Amygdala (tissue), 56 donors: ENCODE measurements at places on chromosomes 13 and 19.

- no peak for DNase-seq
Measured at GRCh38 chr13:23321535-23322241, 111.8 kb downstream of the SACS start.

GRCh38 chr13:48072304-48072703 is 22.6 kb downstream of the MED4 start:
- DNase-seq = no peak

DNA sequence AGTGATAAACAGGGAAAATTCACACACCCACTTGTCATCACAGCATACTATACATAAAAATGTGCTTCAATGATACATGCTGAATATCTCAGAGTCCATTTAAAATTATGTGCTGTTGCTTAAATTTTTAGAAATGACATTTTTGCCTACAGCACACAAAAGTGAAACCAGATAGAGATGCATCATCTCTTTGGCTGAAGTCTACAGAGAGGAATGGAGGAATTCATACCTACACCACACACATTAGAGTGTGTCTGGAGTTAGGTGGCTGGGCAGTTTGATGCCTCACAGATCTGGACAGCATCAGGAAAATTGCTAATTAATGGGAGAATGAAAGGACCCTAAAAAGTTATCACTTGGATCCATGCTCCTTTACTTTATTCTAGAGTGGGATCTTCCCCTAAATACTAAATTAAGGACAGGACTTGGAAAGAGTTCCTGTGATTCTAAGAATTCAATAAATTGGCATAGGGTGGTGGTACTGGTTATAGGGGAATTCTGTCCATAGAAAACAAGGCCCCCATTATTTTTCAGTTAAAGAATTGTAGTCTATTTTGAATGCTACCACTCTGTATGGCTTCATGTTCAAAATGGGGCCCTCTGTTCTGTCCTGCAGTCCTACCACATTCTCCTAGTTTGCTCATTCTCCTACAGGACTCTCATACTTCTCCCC is 41.3 kb downstream of the RCBTB2 start:
- no peak for DNase-seq

GRCh38 chr19:49744946-49745381 is 18.1 kb downstream of the TSKS start:
- DNase-seq = no peak

DNA sequence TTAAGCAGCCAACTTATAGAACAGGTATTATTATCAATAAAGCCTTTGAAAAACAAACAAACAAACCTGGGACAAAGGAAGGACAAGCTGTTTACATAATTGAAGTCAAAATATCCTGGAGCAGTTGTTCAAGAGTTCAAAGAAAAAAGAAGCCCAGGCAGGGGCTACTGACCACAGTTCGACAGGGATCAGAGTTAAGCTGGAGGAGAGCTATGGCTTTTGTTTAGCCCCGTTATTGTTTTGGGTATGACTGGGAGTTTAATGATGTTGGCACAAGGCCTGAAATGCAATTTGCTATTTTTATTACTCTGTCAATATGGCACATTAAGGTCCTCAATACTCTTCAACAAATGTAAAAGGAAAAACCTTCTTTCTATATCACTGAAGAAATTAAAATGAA is 624.4 kb upstream of the KLHL1 start:
- no peak for DNase-seq

DNA sequence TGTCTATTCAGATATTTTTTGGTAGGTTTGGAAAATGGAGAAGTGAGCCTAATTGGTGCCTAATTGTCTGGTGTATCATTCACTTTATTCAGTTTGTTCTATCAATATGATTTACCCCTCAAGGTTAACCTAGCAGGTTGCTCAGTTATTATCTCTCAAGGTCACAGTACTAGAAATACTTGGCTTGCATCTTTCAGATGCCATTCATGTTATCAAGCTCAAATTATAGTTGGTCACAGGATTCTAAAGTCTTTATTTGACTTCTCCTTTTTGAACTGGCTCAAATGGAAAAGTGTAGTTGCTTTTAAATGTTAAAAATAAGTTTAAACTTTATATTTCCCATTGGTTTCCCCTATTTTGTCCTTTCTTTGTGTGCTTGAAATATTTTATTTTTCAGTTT is 2.6 kb downstream of the KCNRG start:
- DNase-seq = no peak

- no peak for DNase-seq
Measured at GRCh38 chr19:47511681-47512080, 3.2 kb downstream of the NAPA start.

DNA sequence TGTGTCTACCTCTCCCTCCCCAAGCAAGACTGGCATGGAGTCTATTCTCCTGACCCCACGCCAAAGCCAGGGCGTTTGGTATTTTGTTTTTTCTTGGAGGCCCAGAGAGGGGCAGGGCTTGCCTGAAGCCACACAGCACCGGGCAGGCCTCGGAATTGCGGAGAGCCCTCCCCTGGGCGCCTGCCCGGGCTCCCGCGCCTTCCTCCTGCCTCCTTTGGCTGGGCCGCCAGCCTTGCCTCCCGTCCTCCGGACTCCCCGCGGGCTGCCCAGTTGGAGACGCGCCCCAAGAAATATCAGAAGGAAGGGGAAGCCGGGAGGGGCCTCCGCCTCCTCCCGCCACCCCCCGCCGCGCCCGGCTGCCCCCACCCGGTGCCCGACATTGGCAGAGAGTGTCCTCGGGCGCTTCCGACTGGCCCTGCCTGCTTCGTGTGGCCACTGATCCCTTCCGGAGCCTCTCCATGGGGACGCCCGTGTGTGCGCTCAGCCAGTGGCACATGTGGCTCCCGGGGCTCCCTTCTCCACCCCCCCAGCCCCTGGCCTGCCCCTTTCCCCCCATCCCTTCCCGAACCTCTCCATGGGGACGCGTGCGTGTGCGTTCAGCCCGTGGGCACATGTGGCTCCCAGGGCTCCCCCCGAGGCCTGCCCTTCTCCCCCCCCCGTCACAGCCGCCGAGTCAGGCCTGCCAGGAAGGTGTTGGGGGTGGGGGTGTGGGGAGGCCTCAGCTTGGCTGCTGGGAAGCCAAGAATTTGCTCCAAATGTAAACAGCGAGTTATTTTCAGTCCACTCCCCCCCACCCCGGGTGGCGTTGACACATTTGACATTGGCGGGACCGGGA is 37.3 kb downstream of the NFIC start:
- DNase-seq = peak; percentile 66

DNA sequence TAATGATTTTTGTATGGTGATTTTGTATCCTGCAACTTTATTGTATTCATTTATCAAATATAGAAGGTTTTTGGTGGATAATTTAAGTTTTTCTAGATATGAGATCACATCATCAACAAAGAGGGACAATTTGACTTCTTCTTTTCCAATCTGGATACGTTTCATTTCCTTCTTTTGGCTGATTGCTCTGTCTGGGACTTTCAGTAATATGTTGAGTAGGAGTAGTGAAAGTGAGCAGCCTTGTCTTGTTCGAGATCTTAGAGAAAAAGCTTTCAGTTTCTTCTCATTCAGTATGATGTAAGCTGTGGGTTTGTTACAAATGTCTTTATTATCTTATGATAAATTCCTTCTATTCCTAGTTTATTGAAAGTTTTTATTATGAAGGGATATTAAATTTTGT is 352.0 kb upstream of the DACH1 start:
- DNase-seq = no peak

GRCh38 chr13:40758811-40759210 is 12.2 kb downstream of the MRPS31 start:
- DNase-seq = no peak

DNA sequence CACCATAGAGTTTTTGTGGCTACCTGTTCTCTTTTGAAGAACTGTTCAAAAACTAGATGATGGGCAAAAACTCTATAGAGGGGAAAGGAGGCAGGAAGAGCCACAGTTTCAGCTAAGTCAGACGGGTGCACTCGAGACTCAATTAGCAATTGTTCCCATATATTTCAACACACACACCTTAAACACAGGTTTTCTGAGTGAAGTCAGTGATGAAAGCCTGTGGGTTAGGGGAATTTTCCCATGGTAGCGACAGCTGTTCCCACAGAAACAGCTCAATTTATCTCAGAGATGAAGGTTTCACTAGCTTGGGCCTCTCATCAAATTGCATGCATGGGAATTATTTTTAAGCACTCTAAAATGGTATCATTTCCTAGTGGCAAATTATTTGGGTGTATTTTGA is 143.4 kb downstream of the ZIC5 start:
- DNase-seq = no peak

DNA sequence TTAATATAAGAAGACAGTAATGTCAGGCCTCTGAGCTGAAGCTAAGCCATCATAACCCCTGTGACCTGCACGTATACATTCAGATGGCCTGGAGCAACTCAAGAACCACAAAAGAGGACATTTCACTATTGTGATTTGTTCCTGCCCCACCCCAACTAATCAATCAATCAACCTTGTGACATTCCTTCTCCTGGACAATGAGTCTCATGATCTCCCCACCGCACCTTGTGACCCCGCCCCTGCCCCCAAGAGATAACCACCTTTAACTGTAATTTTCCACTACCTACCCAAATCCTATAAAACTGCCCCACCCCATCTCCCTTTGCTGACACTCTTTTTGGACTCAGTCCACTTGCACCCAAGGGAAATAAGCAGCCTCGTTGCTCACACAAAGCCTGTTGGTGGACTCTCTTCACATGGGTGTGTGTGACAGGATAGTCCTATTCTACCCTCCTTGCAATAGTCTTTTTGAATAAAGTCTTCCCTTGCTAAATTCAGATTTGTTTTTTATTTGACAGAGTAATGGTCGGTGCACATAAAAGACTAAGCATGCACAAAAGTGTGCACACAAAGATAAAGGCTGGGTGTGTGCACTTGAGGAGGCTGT is 14.0 kb downstream of the CD70 start:
- DNase-seq = no peak

DNA sequence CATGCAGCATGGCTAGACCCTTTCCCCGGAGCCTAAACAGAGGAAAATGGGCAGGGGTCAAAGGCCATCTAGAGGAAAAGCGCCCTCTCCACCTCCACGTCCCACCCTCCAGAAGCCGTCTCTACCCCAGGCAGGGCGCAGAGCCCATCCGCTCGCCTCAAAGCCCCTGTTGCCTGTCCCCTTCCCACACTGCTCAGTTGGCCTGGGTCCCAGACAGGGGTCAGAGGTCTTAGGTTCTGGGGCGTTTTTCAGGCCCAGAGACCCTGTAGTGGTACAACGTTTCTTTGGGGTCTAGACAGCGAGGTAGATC is 285 bp downstream of the TMEM143 start:
- DNase-seq = peak; percentile 63

DNA sequence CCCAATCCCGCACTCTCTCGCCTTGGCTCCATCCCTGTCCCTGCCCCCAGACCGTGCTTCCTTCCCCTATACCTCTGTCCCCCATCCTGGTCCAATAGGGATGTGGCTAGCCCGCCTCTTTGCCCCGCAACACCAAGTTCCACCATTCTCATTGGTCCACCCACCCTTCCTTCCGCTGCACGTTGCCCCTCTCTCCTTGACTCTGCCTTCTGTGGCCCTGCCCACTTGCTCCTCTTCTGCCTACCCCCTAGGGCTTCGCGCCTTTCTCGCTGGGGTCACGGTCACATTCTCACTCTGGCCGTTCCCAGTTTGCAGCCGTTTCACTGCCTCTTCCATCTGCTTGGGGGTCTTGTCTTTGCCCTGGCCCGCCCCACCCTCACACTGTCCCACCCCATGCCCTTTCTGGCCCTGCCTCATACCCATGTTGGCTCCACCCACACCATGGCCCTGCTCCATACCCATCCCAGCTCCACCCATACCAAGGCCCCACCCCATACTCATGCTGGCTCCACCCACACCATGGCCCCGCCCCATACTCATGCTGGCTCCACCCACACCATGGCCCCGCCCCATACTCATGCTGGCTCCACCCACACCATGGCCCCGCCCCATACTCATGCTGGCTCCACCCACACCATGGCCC is 4.5 kb upstream of the ARHGAP45 start:
- DNase-seq = no peak

GRCh38 chr13:66410314-66410713 is 819.8 kb downstream of the PCDH9 start:
- DNase-seq = no peak

DNA sequence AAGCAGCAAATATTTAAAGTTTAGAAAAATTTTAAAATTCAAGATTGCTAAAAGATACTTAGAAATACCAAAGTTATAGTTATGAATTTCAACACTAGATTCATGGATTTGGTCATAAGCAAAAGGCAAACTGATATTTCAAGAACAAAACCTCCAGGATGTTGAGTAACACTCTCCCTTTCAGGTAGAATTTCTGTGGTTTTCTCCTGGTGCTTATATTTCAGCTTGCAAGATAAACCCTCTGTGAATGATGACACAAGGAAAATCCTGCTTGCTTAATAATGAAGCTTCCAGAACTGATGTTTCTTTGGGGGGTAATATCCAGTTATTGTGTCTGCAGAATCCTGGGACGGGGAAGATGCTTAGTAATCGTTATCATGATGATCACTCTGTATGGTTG is 320.3 kb upstream of the EDNRB start:
- no peak for DNase-seq

- DNase-seq = no peak
Measured at GRCh38 chr13:98912846-98913245, 65.0 kb downstream of the DOCK9 start.

GRCh38 chr13:97394542-97394941 is 39.4 kb upstream of the RAP2A start:
- no peak for DNase-seq

DNA sequence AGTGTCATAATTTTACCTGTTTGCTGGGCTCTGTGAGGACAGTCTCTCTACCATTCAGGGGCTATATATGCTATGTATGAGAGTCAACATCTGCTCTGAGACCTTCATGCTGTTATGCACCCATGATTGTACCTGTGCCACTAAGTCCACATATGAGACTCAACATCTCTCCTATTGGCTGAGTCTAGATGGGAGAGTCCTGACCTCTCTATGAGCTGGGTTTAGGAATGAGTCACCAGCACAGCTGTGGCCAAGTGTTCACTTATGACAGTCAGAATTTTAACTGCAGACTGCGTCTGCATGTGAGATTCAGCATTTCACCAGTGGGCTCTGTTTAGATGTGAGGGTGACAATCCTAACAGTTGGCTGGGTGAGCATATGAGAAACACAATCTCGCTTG is 49.5 kb downstream of the ZNF729 start:
- DNase-seq = no peak

GRCh38 chr19:7986321-7987113 is 18.9 kb downstream of the ELAVL1 start:
- DNase-seq = no peak

DNA sequence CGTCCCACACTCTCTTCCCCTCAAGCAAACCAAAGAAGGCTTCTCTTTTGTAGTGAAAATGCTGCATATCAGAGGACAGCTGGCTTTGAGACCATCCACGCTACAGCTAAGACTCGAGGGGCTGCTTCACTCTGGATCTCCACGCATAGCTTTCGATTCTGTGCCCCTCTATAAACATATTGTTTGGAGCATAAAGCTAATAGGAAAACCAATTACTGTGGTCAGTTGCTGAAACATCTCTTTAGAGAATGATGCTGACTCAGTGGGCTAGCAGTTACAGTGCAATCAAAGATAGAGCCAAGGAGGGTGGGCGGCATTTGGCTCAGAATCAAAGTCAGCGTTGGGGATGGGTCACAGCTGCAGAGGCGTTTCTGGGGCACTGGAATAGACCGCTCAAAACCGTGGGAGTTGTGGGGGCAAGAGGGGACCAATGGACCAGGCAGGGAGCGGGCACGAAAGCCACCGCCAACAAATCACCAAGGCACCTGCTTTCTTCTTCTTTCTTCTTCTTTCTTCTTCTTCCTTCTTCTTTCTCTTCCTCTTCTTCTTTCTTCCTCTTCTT is 76.7 kb downstream of the RASL11A start:
- DNase-seq = no peak

- no peak for DNase-seq
Measured at GRCh38 chr19:51271067-51271466, 20.2 kb downstream of the SIGLECL1 start.

- peak; percentile 45 for DNase-seq
Measured at GRCh38 chr19:46489445-46490272, 6.0 kb downstream of the PNMA8B start.
